ENCODE measurements at places on chromosomes 3 and 15.
A peak's percentile ranks its signal among the peaks of the same experiment; 100 is the strongest.

- no peak for DNase-seq
These were observed 57.4 kb downstream of the LRTM1 start for GRCh38 chr3:54870423-54870822.

DNA sequence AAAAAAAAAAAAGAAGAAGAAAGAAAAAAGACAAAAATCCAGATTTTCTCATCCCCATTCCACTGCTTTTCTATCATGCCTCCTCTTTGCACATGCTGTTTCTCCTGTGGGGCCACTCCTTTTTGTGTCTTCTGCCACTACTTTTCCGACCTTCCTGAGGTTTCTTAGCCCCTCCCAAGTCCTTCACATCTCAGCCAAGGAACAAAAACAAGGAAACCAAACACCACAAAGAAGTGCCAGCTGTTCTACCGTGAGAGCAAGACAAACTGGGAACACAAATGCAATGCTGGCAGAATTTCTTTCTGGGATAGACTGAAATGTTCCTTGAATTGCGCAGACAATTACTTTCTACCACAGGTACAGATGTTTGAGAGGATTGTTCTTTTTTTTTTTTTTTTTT, 83.2 kb downstream of the MB21D2 start:
- DNase-seq: no peak

- no peak for DNase-seq
These were observed 6.7 kb downstream of the CISH start for GRCh38 chr3:50604628-50605588.

DNA sequence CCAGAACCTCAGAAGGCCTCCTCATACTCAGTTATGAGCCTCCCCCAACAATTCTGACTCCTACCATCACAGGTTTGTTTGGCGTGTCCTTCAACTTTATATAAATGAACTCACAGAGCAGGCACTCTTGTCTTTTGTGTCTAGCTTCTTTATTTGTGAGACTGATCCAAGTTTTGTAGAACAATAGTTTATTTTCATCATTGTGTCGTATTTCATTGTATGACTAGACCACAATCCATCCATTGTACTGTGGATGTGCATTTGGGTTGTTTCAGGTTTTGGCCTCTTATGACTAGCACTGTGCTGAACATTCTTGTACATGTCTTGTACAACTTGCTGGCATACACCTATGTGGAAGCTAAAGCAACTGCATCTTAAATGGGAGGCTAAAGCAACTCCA, 292.8 kb upstream of the LYSMD4 start:
- DNase-seq: no peak

- DNase-seq: no peak
These were observed 118.9 kb upstream of the MBNL1 start for GRCh38 chr3:152149832-152150231.

DNA sequence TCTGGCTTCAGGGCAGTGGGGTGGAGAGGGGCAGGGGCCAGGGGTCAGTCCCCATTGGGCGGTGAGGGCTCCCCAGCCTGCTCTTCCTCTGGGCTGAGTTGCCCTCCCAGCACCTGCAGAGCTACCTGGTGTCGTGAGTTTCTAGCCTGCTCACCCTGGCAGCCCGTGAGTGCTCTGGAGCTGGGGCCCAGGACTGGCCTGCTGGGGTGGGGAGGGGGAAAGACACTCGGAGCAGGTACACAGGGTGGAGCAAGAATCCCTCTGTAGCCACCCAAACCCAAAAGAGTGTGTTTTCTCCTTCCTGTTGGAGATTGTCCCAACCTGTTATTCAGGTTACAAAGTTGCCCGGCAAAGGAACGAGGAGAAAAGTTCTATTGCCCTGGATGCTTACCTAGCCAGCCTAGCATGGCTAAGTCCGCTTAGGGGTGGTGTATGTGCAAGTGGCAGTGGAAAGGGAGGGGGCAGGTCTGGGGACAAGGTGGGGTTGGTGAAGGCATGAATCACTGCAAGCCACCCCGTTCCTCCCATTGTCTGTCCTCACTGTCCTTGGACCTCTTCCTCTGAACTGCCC, 8.9 kb downstream of the FAM3D start:
- no peak for DNase-seq

- DNase-seq: no peak
These were observed 645.8 kb upstream of the NR2F2 start for GRCh38 chr15:95684693-95685115.

GRCh38 chr15:68987676-68988075, 26.8 kb upstream of the NOX5 start:
- no peak for DNase-seq

DNA sequence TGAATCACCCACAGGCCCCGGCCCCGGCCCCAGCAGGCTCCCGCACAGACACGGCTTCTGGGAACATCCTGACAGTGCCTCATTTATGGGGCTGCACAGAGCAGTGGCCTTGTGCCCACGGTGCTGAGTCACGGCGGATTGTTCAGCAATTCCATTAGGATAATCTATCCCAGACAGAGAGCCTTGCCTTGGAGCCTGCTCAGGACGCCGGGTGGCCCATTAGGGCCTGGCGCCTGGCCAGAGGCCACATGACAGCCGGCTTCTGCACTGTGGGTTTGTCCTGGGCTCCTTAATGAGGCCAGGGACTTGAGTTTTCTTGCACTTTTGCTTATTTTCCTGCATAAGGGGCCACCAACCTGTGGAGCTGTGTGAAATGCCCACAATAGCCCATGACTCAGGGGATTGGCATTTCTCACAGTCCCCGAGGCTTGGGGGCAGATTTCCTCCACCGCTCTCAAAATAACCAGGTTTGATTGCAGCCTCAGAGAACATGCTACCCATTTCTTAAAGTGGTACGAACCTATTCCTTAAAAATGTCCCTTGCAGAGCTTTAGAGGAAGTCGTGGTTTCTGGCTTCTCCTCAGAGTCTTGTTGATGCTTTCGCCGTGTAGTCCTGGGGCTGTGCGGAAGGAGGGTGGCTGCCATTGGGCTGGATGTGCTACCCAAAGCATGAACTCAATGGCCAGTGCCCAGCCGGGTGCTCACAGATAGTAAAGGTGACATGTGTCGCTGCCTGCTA, 19.0 kb downstream of the SYNM start:
- peak; percentile 51 for DNase-seq

DNA sequence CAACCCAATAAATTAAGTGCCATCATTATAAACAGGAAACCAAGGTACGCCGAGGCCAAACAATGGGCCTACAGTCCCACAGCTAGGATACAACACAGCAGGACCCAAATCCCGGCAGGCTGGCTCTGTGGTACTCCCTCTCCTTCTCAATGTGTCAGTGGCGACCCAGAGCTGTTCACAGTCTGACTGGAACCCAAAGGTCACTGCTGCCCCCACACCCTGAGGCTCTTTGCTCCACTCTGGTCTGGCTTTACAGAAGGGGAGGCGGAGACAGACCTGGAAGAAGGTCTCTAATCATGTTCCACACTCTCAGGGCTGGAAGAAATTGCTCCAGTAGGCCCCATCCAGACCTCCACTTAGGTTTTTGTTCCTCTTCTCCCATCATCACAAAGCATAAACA, 48.5 kb upstream of the LMCD1 start:
- DNase-seq: no peak

- peak; percentile 44 for DNase-seq
These were observed 12.8 kb downstream of the UBR1 start for GRCh38 chr15:43093026-43093425.

DNA sequence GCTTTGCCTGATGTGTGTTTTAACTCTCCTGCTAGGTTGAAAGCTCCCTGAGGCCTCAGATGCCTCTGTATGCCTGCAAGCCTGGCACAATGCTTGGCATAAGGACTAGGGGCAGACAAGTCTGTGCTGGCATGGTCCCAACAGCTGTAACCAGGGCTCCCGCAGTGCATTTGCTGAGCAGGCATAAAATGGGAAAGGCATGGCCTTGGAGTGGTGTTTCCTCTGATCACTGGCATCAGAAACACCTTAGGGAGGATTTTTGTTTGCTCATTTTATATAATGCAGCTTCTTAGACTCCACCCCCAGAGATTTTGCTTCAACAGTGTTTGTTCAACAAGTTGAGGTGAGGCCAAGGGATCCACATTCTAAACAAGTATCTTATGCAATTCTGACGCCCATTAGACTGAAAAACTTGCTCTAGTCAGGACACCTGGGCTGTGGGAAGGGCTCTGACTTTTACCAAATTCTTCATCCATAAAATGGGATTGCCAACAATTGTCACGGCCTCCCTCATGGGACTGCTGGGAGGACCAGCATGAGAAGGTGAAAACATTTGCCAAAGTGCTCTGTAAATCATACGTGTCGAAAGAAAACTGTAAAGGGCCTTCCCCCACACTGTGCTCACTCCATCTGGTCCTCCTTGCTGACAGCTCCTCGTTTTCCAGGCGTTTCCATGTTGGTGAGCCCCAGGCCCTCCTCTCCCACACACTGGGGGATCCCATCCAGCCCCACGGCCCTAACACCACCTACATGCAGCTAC, 43.1 kb downstream of the STARD5 start:
- DNase-seq: no peak

DNA sequence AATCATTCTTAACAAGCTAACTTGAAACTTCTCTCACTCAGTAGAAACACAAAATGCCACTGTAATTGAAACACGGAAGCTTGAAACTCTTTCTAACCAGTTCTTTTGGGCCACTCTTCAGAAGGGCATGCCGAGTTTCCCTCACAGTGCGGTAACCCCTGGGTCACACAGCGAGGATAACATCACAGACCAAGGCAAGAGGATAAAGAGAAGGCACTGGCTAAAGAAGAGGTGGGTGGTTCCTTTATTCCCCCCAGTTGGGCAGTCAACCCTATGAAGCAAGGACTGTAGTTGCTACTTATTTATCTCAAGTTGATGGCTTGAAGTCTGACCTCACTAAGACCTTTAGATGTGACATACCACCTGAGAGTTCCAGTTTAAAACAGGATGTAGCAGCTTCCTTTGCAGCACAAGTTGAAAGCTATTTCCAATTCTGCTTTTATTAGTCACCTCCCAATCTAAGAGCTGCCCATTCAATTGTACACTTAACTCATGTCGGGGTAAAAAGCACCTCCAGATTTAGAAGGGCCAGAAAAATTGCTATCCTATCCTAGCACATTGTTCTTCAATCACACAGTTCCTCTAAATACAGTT, 272.4 kb downstream of the TIGIT start:
- DNase-seq: no peak
